Subcutaneous adipose tissue (tissue), 4 donors: ENCODE measurements at places on chromosomes 2 and 18. TPM values are rescaled to one million over a fixed set of nuclear protein-coding genes. Genes with fewer than 3 reads are reported as not detected.

The GULP1 gene
- 41.7 TPM for total RNA-seq

The ANKRD62 gene
- not detected for total RNA-seq

The PREB gene
- 52.2 TPM for total RNA-seq

The CWC22 gene
- 23.6 TPM for total RNA-seq

The DYNAP gene
- total RNA-seq = not detected

The GALNT13 gene
- 2.1 TPM for total RNA-seq

The ABHD1 gene
- total RNA-seq = 1.5 TPM

The LCT gene
- total RNA-seq = not detected

The SOWAHC gene
- 14.6 TPM for total RNA-seq

The GTF3C2 gene
- 43.0 TPM for total RNA-seq

The UCN gene
- total RNA-seq = 2.9 TPM

The CNTNAP5 gene
- total RNA-seq = not detected

The CYP27C1 gene
- total RNA-seq = 0.38 TPM

The RAX gene
- not detected for total RNA-seq

The STAM2 gene
- 39.4 TPM for total RNA-seq

The EFR3B gene
- 2.0 TPM for total RNA-seq

The OXER1 gene
- 0.82 TPM for total RNA-seq

The HTR2B gene
- total RNA-seq = 1.8 TPM

The CNDP1 gene
- total RNA-seq = not detected

The SNED1 gene
- total RNA-seq = 39.1 TPM

The ECEL1 gene
- total RNA-seq = not detected

The IL1RN gene
- 8.6 TPM for total RNA-seq

The PARD3B gene
- total RNA-seq = 55.2 TPM

The CIDEA gene
- 1,182 TPM for total RNA-seq

The KLHL29 gene
- total RNA-seq = 8.4 TPM

The CFAP65 gene
- total RNA-seq = not detected

The RAB3GAP1 gene
- 46.0 TPM for total RNA-seq

The COL4A3 gene
- 7.7 TPM for total RNA-seq

The ZNF385B gene
- total RNA-seq = 0.51 TPM

The SERPINB3 gene
- total RNA-seq = not detected

The DUSP19 gene
- total RNA-seq = 0.49 TPM

The IL1B gene
- not detected for total RNA-seq
